Fibroblast of mammary gland (primary cell): ENCODE measurements at places on chromosomes 7 and 10.

DNA sequence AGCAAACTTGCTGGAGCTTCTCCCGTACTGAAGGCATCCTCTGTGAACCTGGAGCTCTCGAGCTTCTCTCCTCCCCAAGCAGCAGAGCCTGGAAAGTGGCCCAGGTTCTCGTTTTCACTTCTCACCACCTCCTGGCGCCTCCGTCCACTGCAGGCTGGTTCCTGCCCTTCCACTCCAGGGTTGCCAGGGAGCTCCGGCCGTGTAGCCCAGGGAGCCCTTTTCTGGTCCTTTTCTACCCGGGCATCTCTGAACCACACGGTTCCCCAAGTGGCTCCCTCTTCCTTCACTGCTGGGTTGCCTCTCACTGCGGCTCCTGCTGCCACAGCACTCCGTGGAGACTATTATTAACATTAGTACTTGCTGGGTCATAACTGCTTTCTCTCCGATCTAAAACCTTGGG, 208.6 kb upstream of the PPP2R2D start:
- DNase-seq, result no peak

DNA sequence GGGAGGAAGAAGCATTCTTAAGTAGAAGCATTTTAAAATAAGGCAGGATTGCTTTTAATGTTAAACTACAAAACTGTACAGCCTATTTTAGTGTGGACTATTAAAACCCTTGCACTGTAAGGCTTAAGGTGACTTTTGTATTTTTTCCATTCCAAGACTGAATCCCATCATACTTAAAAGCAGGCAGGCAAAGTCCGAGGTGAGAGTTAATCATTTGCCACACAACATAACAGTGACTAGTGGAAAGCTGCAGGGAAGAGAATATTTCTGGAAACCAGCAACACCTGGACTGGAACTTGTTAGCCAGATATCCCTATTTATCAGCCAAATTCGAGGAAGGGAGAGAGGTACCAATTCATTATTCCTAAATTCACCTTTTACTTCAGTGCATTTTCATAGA, 3.5 kb downstream of the PRR15 start:
- DNase-seq, result no peak

DNA sequence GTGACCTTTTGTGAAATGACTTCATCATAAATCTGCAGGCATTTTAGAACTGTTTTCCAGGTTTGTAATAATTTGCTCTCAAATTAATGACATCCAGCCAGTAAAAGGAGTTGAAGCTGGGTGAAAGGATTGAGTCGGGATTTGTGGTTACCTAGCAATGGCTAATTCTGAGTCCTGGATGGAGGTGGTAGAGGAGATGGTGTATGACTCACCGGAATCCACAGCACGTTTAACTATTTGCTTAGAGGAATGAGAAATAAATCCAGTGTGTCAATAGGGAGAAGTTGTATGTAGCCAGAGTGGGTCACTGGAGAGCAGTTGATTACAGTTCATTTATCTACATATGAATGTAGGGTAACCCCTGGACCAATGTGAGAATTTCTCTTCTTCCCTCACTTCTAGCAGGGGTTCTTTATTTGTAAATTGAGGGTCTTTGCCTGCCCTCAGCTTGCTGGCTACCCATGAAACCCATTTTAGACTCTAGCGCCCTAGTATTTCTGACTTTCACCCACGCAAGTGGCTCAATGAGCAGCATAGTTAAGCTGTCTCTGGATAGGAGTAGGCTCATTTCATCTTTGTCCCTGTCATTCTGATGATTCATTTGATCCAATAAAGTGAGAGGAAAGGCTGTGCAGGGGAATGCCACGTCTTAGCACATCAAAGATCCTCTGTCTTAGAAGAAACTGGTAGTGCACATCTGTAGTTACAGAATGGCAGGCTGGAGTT, 547.8 kb downstream of the SORCS3 start:
- DNase-seq, result peak; percentile 44

DNA sequence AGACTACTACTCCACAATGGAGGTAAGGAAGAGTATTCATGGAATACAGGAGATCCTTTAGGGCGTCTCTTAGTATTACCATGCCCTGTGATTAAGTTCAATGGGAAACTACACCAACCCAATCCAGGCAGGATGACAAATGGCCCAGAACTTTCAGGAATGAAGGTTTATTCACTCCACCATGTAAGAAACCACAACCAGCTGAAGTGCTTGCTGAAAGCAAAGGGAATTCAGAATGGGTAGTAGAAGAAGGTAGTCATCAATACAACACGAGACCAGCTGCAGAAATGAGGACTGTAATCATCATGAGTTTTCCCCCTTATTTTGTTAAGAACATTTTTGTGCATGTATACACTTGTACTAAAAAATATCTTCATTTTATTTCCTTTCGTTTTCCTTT, 76.6 kb downstream of the GPR37 start:
- DNase-seq, result no peak

GRCh38 chr10:35640951-35641675, 983 bp downstream of the FZD8 start:
- DNase-seq, result peak; percentile 81

GRCh38 chr10:5888351-5888750, 1.3 kb downstream of the ANKRD16 start:
- DNase-seq, result peak; percentile 58

DNA sequence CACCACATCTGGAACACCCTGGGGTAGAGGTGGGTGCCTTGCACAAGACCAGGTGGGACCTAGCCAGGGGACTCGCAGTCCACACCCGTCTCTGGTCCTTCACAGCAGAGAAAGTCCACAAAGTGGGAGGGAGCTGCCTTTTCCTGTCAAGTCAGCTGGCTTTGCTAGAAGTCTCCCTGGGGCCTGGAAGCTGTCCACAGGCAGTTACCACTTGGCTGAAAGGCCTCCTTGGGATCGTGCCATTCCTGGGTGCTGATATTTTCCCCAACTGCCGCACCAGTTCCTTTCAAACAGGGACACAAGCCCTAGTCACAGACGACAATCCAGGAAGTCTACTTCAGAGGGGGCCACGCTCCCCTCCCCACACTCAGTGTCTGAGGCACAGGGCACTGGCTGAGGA, 75.4 kb downstream of the AFAP1L2 start:
- no peak for DNase-seq

DNA sequence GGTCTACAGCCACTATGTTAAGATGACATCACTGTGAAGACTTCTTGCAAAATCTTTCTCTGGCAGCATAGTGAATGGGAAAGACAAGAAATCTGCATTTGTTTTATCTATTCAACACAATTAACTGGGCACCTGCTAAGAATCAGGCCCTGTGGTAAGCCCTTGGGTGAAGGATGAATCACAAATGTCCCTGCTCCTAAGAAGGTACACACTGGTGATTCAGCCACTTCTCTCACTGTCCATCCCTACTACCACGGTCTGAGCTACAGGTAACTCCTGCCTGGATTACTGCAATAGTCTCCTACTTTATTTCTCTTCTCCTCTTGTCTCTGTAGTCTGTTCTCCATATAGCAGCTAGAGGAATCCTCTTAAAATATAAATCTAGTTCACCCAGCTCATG, 116.1 kb downstream of the HIBADH start:
- peak; percentile 2 for DNase-seq

- DNase-seq, result peak; percentile 56
Observed at GRCh38 chr7:94296881-94297280, 97.8 kb upstream of the COL1A2 start.

DNA sequence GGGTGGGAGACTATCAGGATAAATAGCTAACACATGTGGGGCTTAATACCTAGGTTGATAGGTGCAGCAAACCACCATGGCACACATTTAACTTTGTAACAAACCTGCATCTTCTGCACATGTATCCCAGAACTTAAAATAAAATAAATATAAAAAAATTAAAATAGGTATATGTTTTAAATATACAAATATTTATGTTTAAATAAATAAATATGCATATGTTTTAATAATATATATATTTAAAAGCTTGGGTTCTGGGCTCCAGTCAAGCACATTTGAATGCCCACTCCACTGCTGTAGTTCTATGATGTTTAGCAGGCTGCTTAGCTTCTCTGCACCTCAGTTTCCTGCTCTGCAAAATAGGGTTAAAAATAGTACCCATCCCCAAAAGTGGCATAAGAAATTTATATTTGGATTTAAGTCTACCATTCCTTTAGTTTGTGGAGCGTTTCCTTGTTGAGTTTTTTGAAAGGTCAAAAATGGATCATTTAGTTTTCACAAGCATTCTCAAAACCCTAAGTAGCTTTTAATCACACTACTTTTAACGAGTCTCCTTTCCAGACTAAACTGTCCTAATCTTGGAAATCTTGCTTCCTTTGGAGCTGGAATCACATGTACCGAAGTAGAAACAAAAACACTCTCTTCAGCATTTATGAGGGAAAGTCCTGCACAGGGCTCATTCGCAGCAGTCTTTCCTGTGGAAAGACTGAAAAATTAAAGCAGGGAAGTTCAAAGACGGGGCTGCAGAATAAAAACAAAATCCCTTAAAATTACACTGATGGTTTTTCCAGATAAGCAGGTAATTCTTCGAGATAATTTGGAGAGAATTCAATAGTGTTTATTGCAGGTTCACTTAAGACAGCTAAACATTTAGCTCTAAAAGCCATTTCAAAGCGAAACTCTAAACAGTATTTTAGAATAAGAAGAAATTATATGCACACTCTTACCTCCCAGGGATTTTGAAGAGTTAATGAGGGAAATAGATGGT, 111.7 kb upstream of the LYZL1 start:
- no peak for DNase-seq

- no peak for DNase-seq
Observed at GRCh38 chr10:132564249-132564605, 26.6 kb downstream of the INPP5A start.

DNA sequence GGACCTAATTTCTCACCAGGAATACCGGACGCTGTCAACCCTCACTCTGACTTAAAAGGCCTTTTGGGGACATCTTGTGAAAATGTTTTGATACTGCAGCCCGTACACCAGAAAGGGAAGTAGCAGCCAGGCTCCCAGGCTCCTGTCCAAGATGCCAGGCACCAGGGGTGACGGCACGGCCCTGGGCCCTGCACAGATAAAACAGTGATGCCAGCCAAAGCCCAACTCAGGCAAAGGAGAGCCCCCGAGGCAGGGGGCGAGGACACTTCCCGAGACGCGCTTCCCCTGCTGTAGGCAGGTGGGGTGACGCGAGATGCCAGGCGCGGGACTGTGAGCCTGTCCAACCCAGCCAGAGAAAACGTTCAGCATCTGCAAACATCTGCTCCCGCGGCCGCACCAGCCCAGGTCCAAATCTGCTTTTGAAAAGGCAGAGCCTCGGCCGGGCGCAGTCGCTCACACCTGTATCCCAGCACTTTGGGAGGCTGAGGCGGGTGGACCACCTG, 15.7 kb downstream of the ZFAND2A start:
- DNase-seq, result peak; percentile 34

GRCh38 chr10:71579668-71580067, 139.9 kb downstream of the C10orf105 start:
- DNase-seq, result no peak

GRCh38 chr10:30435073-30435422, 1.1 kb downstream of the MAP3K8 start:
- peak; percentile 70 for DNase-seq

GRCh38 chr7:7764520-7765396, 46.4 kb upstream of the RPA3 start:
- no peak for DNase-seq

DNA sequence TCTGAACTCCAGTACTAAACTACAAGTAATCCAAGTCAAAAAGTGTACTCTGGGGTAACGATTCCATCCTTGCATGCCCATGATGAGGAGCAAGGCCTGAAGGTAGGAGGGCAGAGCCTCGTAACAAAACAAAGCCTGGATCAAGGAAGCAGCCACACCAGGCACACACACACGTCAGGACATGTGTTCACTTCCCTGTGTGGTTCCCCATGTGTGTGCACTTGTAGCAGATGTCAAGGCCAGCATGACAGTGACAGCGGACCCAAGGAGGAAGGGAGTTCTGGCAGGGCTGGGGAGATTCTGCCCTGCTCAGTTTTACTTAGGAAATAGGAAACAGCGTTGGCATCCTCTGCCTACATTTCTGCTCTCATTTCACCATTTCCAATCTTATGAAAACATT, 92.8 kb downstream of the ALOX5 start:
- DNase-seq, result no peak

DNA sequence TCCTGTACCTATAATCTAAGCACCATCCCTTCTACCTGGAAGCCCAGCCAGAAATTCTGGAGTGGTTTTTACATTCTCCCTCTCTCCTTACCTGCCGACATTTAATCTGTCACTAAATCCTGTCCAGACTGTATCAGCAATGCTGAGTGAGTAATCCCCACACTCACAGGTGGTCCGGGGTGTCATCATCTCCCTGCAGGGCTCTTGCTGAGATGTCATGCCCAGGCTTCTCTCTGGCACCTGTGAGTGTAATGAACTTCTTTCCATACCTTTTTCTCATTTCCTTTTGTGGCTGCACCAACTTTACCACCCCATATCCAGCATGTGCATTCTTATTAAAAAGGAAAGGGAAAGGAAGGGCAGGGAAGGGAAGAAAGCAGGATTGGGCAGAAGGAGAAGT, 355.2 kb downstream of the CCSER2 start:
- no peak for DNase-seq

- no peak for DNase-seq
Observed at GRCh38 chr7:118472581-118472980, 248.1 kb downstream of the ANKRD7 start.

- peak; percentile 24 for DNase-seq
Observed at GRCh38 chr7:69419934-69420333, 178.3 kb upstream of the AUTS2 start.

GRCh38 chr7:111090846-111091245, at the start of gene LRRN3:
TSS of gene LRRN3 (plus strand) at chr7:111091127. CDS start at chr7:111122773, 31,646 bp downstream.
- peak; percentile 52 for DNase-seq

DNA sequence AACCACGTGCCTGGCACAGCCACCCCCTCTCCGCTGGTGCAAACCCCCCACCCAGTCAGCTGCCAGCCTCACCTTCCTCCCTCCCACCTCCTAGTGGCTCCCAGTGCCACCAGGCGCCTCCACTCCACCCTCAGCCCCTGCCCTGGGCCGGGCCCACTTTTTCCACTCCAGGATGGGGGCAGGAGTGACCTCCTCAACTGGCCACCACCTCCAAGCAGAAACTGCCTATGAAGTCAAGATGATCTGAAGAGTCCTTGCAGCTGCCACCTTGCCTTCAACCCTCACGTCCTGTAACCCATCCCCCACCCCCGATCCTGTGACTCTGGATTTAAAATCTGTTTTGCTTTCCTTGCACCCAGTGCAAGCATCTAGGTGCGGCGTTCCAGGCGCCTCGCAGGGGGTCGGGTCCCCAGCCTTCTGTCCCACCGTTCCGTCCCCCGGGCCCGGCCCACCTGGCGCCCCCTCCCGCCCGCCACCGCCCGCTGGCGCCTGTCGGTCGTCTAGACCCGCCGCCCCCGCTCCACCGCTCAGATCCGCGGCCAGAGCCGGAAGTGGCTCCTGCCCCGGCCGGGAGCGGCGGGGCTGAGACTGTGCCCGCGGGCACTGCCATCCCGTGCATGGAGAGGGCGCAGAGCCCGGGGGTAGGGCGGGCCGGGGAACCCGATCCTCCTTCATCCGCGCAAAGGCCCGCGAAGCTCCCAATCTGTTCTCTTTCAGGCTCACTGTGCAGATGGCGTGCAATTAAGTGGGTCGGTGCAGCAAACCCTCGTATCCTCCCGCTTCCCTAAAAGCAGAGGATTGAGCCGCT, 51.2 kb upstream of the GTF2I start:
- no peak for DNase-seq
